ENCODE measurements at places on chromosomes 1 and 21.

DNA sequence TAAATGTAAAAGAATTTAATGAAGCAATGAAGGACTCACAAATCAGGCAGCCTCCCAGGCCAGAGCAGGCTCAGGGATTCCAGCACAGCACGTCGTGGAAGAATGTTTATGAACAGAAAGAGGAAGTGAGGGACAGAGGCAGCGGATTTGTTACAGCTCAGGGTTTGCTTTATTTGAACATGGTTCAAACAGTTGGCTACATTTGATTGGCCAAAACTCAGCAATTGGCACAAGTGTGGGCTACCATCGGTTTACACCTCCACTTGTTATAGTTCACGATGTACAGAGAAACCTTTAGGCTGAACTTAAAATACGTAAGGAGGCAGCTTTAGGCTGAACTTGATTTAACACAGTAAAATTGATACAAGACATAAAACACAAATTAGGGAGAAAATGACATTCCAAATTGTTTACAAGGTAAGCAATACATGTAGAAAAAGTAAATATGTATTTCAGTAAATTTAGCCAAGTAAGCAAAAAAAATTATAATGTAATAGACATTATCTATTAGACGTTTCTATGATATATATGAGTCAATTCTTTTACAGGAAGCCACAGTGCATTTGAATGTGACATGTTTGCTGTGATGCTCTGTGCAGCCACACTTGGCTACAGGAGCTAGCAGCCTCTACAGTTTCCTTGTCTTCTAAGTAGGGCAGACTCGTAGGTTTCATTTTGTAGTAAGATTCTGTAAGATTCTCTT lies 126.5 kb downstream of the ADSS2 start:
- no peak for DNase-seq

- no peak for DNase-seq
Observed at GRCh38 chr1:6783221-6783620, 2.0 kb upstream of the CAMTA1 start.

DNA sequence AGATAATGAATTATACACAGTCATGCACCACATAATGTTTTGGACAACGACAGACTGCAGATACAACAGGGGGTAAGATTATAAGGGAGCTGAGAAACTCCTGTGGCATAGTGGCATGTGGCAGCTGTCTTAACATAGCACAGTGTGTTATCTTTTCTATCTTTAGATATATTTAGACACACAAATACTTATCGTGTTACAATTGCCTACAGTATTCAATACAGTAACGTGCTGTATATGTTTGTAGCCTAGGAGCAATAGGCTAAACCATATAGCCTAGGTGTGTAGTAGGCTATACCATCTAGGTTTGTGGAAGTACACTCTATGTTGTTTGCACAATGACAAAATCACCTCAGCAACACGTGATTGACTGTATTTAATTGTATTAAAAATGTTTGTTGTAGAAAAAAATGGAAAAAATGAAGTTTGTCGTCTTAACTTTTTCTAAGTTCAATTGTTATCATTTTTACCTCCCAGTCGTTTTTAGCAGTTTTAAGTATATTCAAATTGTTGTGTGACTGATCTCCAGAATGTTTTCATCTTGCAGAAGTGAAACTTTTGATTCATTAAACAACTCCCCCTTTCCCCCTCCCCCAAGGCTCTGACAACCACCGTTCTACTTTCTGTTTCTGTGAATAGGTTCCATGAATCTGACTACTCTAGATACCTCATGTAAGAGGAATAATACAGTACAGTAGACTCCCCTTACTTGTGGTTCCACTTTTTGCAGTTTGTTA lies 351.0 kb upstream of the B3GALT2 start:
- DNase-seq: no peak

- DNase-seq: no peak
Observed at GRCh38 chr1:207811920-207812720, 60.3 kb downstream of the CD46 start.

DNA sequence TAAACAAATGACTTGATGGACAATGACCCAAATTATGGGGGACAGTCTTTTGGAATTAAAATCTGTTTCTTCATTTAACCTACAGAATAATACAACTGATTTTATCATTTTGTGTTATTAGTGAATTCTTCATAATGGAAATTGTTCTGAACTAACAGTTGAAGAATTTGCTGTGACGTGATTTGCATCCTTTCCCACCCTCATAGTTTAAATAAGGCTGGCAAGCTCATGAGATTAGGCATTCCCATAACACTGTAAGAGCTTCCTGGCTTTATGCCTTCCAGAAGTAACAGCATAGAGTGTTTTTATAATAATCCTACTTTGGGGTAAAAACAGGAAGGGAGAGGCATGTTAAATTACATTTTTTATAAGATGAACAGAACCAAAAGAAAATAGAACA lies 95.7 kb downstream of the ATP6V1G3 start:
- no peak for DNase-seq

DNA sequence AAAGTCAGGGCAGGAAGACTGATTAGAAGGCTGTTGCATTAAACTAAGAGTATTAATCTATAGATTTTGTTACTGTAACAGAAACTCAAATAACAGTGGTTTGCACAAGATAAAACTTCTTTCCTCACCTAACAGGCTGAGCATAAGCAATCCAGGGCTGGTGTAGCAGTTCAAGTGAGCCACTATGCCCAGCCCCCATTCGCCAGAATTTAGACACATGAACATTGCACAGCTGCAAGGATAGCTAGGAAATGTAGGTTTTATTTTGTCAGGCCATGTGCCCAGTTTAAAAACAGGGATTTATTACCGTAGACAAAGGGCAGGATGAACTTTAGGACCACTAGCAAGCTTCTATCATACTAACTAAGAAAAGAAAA lies 19.5 kb upstream of the DOCK7 start:
- no peak for DNase-seq

DNA sequence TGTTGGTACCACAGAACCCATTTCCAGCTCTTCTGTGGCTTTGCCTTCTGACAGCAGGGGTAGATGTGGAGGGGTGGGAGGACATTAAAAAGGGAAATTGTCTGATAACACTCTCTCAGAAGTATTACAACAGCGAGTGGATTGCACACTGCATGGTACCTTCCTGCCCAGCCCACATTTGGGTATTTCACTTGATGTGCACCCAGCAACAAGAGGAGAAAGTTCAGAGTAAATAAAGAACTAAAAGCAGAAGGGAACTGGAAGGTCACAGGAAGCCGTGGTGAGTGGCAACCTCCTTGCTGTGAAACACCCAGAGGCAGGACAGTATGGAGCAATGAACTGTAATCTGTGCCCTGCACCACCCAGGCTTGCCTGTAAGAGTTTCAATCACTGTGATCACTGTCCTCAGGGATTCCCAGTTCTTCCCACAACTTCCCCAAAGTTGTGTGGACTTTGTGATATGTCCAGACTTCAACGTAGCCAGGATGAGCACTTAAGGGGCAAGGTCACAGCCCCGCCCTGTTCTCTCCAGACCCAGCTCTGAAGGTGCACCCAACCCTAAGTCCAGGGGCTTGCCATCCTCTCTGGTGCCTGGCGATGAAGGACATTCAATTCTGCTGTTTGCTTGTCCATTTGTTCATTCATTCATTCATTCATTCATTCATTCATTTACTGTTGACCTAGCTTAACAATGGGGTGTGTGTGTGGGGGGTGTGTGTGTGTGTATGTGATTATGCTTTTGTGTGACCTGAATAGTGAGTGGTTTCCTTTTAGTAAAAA lies 18.7 kb upstream of the F5 start:
- no peak for DNase-seq

DNA sequence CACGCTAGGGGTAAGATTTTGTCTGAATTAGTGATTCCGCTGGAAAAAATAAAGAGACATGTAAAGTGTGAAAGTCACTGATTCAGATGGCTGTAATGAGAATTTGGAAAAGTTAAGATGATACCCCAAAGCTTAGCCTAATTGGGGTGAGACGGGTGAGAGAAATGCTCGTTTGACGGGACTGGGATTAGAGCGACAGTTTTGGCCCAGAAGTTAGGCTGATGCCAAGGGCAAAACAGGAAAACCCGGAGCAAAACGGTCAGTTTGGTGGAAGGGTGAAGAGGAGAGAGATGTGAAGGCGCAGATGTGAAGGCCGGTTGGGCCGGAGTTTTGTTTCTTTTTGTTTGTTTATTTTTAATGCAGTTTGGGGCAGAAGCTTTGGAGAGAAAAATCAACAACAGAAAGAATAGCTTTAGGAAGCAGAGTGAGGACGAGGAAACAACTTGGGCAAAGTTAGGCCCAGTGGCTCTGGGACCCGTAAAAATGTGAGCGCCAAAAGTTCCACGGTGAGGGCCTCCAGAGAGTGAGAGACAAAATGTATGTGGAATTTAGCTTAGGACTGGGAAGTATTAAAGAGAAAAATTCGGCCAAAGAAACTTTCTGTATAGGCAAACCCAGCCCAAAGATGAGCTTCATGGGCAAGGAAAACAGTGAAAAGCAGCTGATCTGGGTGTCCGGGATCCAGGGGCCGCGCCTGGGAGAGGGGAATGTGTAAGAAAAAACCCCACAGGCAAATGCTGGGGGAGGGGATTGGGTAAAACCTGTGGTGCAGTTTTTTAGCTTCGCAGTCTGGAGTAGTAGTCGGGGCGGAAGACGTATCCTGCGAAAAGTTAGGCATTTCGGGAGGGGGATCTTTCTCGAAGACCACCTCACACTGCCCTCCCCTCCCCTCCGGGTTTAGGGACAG lies 1.2 kb downstream of the DMRTA2 start:
- DNase-seq: no peak

DNA sequence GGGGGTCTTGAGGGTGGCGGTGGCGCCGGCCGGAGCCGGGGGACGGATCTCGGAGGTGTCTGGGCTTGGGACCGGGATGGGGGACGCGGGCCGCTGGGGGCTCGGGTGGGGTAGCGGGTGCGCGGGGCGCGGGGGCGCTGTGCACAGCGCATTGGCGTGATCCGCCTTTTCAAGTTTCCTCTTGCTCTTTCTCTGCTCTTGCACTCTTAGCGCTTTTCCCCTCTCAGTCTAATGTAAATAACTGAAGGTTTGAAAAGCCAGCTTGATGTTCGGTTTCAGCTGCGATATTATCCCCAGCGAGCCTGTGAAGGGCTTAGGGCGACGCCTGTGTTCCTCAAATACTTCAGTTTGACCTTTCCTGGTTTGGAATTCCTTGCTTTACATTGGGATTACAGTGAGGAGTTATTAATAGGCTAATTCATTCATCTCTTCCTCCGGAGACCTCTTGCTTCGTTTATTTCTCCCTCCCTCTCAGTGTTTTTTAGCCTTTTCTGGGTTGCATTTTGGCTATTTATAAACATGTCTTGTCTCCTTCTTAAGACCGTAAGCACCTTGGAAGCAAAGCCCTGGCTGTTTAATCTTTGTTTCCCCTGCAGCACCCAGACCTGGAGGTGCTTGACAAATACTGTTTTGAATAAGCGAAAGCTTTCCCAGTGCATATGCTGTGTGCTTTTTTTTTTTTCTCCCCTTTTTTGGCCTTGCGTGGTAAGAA lies 693 bp downstream of the RAB4A start:
- no peak for DNase-seq

DNA sequence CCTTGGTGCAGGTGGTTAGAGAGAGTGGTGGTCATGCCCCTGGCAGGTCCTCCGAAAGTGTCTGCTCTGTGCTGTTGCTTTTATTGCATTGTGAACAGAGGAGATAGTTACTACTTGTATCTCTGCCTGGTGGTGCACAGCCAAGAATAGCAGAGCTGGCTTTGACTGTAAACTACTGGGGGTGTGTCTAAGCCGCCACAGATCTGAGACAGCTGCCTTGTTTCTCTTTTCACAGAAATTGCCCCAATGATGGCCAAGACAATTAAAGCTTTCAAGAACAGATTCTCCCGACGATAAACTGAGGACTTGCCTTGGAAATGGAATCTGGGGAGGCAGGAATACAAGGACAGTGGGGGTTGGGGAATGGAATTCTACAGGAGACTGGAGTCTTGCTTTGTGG lies 16.0 kb downstream of the ELOA start:
- no peak for DNase-seq

- DNase-seq: no peak
Observed at GRCh38 chr1:53619367-53620060, 119.5 kb downstream of the GLIS1 start.

GRCh38 chr1:9073143-9073542 lies 3.7 kb upstream of the SLC2A5 start:
- no peak for DNase-seq

- DNase-seq: no peak
Observed at GRCh38 chr1:240663169-240663879, 51.4 kb upstream of the GREM2 start.

DNA sequence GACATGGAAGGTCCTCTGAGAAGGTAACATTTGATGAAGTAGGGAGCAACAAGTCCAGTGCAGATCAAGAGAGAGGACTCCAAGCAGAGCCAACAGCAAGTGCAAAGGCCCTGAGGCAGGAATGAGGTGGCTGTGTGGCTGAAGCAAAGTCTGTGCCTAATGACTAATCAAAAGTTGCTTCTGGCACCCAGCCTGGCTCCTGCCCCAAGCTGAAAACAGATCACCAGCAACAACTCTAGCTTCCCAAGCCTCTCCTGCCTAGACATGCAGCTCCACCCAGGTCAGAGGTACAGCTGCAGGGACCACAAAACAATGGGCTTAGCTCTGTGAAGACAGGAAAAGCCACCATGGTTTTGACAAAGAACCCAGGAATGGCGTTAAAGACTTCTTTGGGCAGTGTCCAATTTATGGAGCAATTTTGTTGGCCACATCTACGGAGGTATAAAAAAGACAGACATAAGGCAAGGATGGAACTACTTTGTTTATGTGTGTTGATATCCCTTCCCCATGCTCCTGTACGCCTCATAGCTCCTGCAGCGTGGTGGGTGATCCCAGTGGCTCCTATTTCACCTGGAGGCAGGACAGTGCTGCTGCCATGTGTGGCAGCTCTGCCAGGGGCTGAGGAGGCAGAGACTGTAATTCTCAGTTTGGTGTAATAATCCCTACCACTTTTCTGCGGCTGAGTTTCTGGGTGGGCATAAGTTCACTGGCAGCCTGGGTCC lies 26.4 kb upstream of the IGSF3 start:
- no peak for DNase-seq

GRCh38 chr21:33067457-33067856 lies 2.5 kb upstream of the OLIG1 start:
- no peak for DNase-seq

DNA sequence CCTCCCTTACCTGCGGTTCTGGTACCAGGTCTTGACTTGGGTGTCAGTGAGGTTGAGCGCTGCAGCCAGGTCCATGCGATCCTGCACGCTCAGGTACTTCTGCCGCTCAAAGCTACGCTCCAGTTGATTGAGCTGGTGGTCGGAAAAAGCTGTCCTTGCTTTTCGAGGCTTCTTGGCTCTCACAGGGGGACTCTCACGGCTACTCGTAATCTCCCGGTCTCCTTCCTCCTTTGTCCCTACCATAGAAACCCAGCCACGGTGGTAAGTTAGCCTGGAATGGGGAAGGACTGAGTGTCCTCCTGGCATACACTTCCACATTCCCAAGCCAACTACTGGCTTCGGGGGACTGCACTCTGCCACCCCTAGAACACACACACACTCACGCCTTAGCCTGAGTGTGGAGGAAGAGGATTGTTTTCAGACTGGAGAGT lies 2.6 kb downstream of the BARHL2 start:
- DNase-seq: no peak

- no peak for DNase-seq
Observed at GRCh38 chr21:45502006-45502345, 40.3 kb downstream of the SLC19A1 start.

GRCh38 chr21:45326891-45327440 lies 39.3 kb upstream of the POFUT2 start:
- no peak for DNase-seq
